NCI-H524 treated with DMSO at 0.1 percent for 48 hours (cell line): ENCODE measurements at places on chromosomes 1 and 21.

GRCh38 chr21:44846485-44847260 is 26.8 kb downstream of the PTTG1IP start:
- DNase-seq: no peak

- DNase-seq: no peak
Measured at GRCh38 chr1:234400773-234401172, 27.5 kb downstream of the COA6 start.

DNA sequence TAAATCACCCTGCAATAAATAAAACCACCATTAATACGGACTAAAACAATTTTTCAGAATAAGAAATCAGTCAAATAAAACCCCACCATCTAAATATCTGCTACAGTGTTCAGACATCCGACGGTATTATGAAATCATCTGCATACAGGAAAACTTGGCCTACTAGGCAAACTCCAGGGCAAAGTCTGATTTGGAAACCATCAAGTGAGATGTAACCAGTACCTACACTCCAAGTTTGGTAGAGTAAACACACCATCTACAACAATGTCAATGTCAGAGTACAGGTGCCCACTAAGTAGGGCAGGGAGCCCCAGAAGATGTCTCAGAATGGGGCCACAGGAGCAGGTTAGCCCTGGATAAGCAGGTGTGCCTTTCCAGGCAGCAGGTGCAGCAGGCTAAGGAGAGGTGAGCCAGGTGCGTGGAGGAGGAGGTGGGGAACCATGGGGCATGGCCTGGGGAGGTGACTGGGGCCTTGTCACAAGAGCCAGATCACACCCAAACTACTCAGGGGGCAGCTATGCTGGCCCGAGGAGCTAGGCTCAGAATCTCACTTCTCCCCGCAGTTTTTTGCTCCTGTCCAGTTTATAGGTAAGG is 59.6 kb downstream of the CAPZB start:
- no peak for DNase-seq

DNA sequence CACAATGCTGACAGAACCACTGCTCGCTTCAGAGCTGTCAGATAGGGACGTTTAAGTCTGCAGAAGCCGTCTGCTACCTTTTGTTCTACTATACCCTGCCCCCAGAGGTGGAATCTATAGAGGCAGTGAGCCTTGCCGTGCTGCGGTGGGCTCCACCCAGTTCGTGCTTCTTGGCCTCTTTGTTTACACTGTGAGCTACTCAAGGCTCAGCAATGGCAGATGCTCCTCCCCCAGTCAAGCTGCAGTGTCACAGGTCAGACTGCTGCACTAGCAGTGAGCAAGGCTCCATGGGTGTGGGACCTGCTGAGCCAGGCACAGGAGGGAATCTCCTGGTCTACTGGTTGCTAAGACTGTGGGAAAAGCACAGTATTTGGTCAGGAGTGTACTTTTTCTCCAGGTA is 47.1 kb downstream of the LEPR start:
- peak; percentile 50 for DNase-seq

GRCh38 chr1:98989556-98989907 is 15.1 kb downstream of the PLPPR5 start:
- DNase-seq: no peak
